GM18507 (cell line): ENCODE measurements at places on chromosomes 3 and 15.

- DNase-seq = no peak
Measured at GRCh38 chr3:192130534-192131132, 596.7 kb downstream of the FGF12 start.

GRCh38 chr3:177553579-177553978 lies 356.3 kb upstream of the TBL1XR1 start:
- no peak for DNase-seq

DNA sequence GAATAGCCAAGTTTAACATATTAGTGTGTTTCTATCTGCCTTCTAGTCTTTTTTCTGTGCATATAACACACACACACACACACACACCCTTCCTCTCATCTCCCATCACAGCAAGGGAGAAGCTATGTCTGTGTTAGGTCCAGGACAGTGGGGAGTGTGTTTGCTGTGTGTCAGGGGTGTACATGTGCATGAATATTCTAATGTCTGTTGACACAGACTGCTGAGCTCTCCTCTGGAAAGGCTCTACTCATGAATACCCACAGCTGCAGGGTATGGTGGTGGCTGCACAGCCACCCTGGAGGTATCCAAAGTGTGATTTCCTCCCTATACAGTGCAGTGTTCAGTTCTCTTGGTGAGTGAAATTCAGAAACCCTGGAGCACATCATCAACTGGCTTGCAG lies 42.9 kb downstream of the ARNT2 start:
- DNase-seq = no peak

- no peak for DNase-seq
Measured at GRCh38 chr3:29011441-29011840, 269.4 kb upstream of the RBMS3 start.

GRCh38 chr3:148379763-148380382 lies 317.8 kb upstream of the AGTR1 start:
- DNase-seq = no peak

- no peak for DNase-seq
Measured at GRCh38 chr15:50181969-50182218, at the start of gene SLC27A2. TSS of gene SLC27A2 (plus strand) at chr15:50182196. CDS start at chr15:50182428, 232 bp downstream.

DNA sequence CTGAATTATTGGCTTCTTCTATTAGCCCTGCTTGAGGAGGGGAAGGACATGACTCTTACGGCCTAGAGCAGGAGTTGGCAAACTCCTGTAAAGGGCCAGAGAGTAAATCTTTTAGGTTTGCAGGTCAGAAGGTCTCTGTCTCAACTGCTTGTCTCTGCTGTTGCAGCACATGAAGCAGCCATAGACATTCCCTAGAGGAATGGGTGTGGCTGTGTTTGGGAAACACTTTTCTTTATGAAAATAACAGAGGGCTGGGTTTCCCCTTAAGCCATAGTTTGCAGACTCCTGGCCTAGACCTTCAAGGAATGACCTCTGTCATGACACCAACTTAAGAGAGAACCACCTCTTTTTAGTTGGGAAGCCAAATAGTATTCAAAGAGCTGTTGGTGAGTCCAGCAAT lies 10.3 kb downstream of the TRAK1 start:
- no peak for DNase-seq
